Activated CD4-positive, alpha-beta T cell treated with anti-CD3 and anti-CD28 coated beads for 36 hours (primary cell): ENCODE measurements at places on chromosomes 1 and 21.
A peak's percentile ranks its signal among the peaks of the same experiment; 100 is the strongest.

GRCh38 chr21:44994695-44995342, 55.0 kb downstream of the SLX9 start:
- DNase-seq, result no peak

GRCh38 chr1:17244821-17245740, 3.8 kb upstream of the PADI3 start:
- no peak for DNase-seq

DNA sequence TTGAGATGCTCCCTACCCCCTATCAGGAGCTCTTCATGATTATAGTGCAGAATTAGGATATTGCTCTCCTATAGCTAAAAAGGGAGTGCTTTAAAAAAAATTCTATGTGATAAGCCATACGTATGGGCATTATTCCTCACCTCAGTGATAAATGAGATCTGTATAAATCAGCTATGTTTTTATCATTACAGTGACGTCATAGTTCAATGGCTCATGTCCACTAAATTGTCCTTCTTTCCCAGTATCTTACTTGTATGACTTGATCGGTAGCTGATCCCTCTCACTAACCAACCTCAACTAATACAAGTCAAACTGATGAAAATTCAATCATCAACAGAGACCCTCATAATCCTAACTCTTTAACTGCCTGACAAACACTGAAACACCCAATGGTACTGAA, 93.3 kb downstream of the TBX15 start:
- no peak for DNase-seq

DNA sequence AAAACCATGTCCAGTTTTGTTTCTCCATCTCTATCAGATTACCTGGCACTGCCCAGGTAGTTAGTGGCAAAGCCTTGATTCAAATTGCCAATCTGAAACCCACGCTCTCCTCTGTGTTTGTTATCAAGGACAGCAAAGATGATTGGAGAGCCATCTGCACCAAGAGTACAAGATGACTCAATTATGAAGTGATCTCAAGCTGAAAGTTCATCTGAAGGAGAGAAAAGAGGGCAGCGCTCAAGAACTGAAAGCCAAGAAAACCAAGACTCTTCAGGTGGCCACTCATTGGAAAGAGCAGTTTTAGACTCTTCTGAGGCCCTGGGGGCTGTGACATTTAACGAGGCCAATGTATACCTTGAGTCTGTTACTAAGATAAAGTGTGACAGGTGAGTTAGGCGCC, 13.8 kb downstream of the RXRG start:
- no peak for DNase-seq

GRCh38 chr1:224589006-224589405, 27.1 kb upstream of the CNIH3 start:
- DNase-seq, result no peak

GRCh38 chr1:203244776-203245175, 15.3 kb upstream of the CHIT1 start:
- no peak for DNase-seq

- no peak for DNase-seq
These were observed 21.4 kb downstream of the CLIC6 start for GRCh38 chr21:34690041-34690792.

GRCh38 chr21:43351501-43352153, 75.3 kb downstream of the SIK1 start:
- no peak for DNase-seq

DNA sequence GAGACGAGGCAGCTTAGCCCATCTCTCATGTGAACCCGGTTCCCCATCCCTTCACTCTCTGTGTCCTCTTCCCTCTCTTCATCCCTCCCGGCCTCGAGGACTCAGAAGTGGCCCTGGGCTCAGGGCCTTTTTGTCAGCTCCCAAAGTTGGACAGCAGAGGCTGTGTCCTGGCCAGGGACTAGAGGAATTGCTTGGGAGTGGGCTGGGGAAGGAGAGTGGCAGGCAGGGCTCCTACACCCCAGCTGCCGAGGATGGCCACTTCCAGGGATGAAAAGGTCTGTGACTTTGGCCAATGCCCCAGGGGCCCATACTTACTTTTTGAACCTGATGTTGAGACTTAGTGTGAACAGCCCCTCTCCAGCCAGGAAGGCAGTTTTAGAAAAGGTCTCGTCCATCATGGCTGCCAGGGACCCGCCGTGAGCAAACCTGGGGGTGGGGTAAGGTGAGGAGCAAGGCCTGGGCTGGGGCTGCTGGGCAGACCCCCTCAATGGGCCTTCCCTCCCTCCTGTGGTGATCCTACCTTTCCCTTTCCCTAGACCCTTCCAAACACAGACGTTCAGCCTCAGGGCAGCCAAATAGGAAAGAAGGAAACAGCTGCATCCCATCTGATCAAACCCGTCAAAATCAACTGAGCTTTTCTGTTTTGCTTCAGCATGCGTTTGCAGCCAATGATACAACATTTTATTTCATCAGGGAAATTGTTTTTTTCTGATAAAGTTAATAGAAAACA, 5.5 kb downstream of the THEM5 start:
- no peak for DNase-seq

GRCh38 chr1:2001773-2002411, 1.7 kb downstream of the CFAP74 start:
- DNase-seq, result no peak

DNA sequence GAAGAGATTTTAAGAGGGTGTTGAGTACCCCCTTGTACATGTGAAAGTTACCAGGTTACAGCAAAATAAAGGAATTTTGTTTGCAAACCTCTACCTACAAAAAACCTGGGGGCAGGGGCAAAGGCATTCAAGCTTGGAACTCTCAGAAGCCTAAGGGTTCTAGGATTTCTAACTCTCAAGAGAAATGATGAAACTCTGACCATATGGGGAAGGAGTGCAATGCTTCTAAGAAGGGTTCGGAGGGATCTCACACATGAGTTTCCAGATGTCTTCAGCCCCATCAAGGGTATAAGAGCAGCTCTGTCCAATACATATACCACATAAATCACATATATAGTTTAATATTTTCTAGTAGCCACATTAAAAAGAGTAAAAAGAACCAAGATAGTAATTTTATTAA, 7.3 kb upstream of the FCGR2A start:
- DNase-seq, result no peak

DNA sequence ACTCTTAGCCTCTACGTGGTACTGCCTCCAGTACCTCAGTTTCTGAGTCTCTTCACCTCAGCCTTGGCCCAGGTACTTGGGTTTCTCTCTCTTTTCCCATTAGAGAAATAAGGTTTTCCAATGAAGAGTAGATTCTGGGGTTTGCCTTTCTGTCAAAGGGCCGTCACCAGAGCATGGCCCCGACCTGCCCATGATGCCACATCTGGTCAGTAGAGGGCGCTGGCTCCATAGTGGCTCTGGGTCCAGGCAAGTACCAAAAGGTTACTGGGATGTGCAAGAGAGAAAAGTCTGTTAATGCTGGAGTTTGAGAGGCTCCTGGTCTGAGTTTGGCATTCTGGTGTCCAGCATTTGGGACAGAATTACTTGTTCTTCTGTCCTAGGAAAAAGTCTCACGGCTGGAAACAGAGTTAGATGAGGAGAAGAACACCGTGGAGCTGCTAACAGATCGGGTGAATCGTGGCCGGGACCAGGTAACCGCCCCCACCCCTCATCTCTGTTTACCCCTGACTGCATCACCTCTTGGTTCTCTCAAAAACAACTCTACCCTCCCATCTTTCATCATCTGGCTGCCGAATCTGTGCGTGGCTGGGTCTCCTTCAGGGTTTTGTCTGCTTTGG, 5.3 kb upstream of the TUFT1 start:
- peak; percentile 91 for DNase-seq

GRCh38 chr1:164756741-164757140, 197.8 kb downstream of the PBX1 start:
- DNase-seq, result no peak

- no peak for DNase-seq
These were observed 6.6 kb downstream of the PEX10 start for GRCh38 chr1:2405588-2406295.

- DNase-seq, result peak; percentile 61
These were observed at the start of gene TIAM1 for GRCh38 chr21:31343680-31344480. Gene TIAM1 (minus strand): TSS chr21:31344261. CDS start chr21:31266972, 77,289 bp downstream.

DNA sequence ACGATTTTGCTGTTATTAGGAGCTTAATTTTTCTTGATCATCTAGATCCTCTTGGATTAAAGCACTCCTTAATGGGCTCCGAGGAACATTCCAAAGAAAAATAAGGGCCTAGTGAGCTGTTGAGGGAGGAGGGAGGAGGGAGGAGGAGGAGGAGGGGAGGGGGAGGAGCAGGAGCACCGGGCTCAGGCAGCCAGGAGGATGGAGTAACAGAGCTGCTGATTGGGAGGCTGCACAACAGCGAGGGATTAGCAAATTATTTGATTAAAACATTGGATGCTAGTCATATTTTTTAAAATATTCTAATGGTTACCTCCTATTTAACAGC, 302.1 kb upstream of the RRP15 start:
- DNase-seq, result no peak

- no peak for DNase-seq
These were observed 35.4 kb downstream of the SLC35D1 start for GRCh38 chr1:67018574-67018973.
